ENCODE measurements at places on chromosomes 13 and 19.

- DNase-seq, result no peak
These were observed 1.6 kb upstream of the ADAMTS10 start for GRCh38 chr19:8611877-8612806.

DNA sequence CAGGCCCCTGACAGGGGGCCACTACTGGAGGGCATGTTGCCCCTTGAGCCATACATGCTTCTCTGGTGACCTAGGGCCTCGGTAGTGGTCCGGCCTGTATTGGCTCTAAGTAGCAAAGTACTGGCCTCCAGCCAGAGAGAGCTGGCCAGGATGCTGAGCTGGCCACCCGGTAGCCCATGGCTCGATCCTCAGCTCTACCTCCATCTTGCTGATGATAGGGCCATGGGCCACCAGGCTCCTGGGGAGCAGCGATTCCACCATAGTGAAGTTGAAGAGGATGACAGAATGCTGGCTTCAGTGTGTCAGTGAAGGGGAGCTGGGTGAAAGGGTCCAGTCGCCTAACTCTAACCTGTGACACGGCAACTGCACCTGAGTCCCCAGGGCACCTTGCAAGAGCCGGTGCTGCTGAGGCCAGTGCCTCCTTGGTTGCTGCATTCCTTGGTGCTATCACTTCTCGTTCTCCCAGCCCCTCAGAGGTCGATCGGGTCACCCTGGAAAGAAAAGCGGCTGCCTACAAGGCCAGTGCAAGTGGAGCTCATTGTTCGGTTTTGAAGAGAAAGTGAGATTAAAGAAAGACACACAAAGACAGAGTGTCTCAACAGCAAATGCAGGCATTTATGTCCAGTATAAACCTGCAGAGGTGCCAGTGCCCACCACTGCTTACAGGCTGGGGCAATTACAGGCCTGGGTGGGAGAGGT, 5.0 kb downstream of the FPR3 start:
- DNase-seq, result no peak

DNA sequence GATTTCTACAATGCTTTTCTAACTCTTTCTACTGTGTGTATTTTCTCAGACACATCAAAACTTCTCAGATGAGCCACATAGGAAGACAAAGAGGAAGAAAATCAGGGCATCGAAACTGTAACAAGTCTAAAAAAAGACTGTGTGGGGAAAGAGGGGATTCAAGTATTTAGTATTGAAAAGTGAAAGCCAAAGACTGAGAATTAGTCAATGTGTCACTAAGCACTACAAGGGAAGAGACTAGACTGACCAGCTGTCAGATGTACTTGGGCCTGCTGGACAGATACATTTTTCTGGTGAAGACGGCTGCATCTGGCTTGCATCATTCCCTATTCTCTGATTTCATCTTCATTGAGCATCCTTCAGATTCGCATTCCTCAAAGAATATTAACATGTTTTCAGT, 25.4 kb downstream of the COMMD6 start:
- no peak for DNase-seq

- DNase-seq, result no peak
These were observed 33.2 kb upstream of the NDFIP2 start for GRCh38 chr13:79447741-79448140.

DNA sequence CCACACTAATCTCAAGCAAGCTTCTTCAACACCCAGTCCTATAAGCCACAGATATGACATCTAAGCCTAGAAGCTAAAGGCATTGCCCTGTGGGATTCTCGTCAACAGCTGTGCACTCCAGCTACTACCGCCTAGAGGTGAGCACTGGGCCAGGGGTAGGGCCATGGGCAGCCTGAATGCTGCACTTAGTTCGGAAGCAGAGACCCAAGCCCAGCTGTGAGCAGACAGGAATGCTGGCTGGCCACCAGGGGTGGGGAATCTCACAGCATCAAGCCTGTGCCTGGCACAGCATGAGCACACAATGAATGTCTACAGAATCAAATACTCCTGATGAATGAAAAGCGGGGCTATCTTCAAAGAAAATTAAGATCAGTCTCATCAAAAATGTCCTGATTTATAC, 167.5 kb upstream of the UBL3 start:
- DNase-seq, result no peak

Data from AG04450 (cell line).